ENCODE measurements at places on chromosomes 12 and 14. TPM values are rescaled to one million over a fixed set of nuclear protein-coding genes. Genes with fewer than 3 reads are reported as not detected.

The GLRX5 gene
- 82.3 TPM for total RNA-seq

The TAS2R31 gene
- total RNA-seq, result 1.5 TPM

The P2RX7 gene
- 3.1 TPM for total RNA-seq

The CAPZA3 gene
- not detected for total RNA-seq

The CEBPE gene
- total RNA-seq, result not detected

The PKP2 gene
- 29.9 TPM for total RNA-seq

The KRT78 gene
- total RNA-seq, result 0.21 TPM

The MSRB3 gene
- total RNA-seq, result 47.2 TPM

The CELA1 gene
- 1.2 TPM for total RNA-seq

The SLC2A3 gene
- total RNA-seq, result 13.7 TPM

DNA sequence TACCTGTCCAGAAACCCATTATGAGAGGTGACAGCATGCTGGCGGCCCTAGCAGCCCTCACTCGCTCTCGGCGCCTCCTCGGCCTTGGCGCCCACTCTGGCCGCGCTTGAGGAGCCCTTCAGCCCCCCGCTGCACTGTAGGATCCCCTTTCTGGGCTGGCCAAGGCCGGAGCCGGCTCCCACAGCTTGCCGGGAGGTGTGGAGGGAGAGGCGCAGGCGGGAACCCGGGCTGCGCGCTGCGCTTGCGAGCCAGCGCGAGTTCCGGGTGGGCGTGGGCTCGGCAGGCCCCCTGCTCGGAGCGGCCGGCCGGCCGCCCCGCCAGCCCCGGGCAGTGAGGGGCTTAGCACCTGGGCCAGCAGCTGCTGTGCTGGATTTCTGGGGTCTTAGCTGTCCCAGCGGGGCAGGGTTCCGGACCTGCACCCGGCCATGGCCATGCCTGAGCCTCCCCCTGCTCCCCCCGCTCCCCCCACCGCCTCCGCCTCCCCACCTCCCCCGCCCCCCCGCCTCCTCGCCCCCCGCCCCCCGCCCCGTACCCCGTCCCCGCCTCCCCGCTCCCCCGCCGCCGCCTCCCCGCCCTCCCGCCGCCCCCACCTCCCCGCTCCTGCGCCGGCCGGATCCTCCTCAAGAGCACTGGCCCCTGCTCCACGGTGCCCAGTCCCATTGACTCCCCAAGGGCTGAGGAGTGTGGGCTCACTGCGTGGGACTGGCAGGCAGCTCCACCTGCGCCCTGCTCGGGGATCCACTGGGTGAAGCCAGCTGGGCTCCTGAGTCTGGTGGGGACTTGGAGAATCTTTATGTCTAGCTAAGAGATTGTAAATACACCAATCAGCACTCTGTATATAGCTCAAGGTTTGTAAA is 163.1 kb downstream of the KLHL28 start:
- no peak for DNase-seq

GRCh38 chr12:29901585-29901984 is 117.8 kb upstream of the TMTC1 start:
- no peak for DNase-seq

- DNase-seq, result no peak
These were observed 191.4 kb downstream of the TTC7B start for GRCh38 chr14:90624732-90625400.

- no peak for DNase-seq
These were observed 164.1 kb downstream of the ZFP36L1 start for GRCh38 chr14:68628605-68629310.

GRCh38 chr12:98864363-98864762 is 219.3 kb downstream of the APAF1 start:
- DNase-seq, result no peak

GRCh38 chr14:74604911-74605310 is 7.1 kb downstream of the LTBP2 start:
- DNase-seq, result peak; percentile 19

- no peak for DNase-seq
These were observed 41.1 kb downstream of the CAMKK2 start for GRCh38 chr12:121255433-121255832.
